GM10248 (cell line): ENCODE measurements at places on chromosomes 7 and 10.
A peak's percentile ranks its signal among the peaks of the same experiment; 100 is the strongest.

GRCh38 chr7:111893190-111893589 is 313.0 kb downstream of the DOCK4 start:
- DNase-seq, result no peak

DNA sequence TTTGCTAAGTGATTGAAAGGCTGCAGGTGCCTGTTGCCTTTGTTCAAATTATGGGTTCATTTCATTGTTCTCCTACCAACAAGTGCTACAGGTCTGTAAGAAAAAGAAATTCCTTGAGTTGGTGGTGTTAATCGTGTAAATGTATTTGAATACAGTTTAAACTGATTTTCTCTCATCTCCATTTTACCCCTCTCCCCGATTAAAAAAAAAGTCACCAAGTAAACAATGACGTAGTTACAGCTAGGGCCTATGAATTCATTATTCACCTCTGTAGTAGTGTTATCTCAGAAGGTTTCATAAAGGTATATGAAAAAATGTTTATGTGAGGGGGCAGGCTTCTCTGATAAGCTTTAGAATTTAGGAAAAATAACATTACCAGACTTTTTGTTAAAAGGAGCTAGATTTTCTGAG is 1.1 kb downstream of the REEP3 start:
- DNase-seq, result peak; percentile 27

GRCh38 chr10:79342295-79342761 is 4.9 kb upstream of the PPIF start:
- DNase-seq, result no peak

DNA sequence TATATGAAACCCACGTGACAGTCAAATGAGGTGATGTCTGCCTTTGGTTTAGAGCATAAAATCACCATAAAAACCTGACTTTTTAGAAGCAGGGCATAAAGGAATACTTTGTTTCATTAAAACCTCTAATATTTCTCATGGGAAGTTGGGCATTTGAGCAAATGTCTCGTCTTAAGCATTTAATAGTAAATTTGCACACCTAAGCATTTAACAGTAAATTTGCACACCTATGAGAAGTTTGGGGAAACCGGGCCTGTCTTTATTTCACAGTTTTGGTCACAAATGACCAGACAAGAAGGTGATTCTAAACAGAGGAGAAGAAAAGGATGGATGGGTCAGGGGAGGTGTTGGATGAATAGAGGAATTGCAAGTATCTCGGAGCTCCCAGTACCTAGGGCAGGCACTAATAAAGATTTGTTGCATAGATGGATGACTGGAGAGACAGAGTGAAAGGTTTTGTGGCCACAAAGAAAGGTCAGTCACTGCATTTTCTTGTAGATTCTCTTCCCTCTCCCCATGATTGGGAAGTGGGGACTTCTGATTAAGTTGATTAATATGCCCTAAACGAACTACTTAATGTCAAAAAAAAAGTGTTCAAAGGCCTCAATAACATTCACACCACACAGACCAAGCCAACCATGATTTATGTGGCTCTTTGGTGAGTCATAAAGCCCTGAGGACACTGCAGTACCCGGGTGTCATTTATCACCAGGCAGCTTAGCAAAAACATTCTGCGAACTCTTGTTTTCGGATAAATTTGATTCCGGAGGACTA is 158.2 kb downstream of the SPAG6 start:
- no peak for DNase-seq

- no peak for DNase-seq
Observed at GRCh38 chr10:9056521-9056920, 1002.0 kb downstream of the GATA3 start.

- DNase-seq, result no peak
Observed at GRCh38 chr7:80303315-80303714, 168.7 kb downstream of the GNAI1 start.

DNA sequence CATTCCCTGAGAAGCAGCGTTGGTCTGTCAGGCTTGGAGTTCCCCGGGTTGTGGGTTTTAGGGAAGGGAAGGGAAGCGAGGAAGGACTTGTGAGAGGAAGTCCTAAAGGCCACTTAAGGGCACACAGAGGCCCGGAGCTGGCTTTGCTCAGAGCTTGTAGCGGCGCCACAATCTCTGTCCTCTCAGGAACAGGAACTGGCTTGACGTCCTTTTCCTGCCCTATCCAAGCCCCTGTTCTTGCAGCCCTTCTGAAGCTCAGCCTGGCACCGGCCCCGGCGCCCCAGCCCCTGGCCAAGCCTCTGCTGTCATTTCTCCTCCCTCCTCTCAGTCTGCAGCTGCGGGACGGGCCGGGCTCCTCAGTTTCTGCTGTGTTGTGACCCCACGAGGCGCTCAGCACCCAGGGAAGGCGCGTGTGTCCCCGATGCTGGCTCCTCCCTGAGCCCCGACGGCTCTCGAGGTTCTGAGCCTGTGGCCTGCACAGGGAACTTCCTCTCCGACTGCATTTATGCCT is at the start of gene GIMAP8:
GIMAP8 (plus strand) TSS at position 140 of the 511 bp plus-strand sequence. CDS start 16,069 bp downstream, outside the sequence.
- DNase-seq, result peak; percentile 50

DNA sequence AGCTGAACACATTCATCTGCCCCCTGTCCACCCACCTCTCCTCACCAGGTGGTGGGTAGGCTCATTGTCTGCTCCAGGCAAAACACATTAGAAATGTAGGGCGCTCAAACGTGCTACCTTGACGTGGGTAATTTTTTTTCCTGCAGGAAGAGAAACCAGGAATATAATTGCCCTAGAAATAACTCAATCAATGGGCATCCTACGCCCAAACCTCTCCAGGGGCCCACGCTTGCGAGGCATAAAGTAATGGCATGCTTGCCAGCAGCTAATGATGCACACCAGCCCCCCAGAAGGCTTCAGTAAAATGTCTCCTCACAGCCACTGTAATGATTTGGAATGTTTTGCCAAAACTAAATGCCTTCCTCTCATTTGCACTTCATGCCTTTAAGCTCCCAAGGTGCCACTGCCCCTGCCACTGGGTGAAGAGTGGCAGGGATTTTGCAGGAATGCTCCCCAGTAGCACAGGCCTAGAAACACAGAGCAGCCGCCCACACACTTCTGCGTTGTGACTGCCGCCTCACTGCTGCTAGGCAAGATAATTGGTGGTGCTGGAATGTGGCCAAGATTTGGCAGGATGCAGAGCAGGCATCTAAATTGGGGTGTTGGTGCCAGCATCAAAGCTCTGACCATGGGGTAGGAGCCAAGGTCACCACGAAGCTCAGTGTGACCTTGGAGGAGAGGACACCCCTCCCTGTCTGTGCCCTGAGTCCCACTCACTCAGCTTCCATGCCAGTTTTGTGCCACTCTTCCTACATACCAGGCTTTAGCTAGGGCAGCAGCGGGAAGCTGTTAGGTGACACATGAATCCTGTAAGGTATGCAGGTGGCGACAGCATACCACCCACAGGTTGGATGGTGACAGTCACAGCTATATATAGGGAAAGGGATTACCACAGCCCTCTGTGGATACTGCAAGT is 48.7 kb upstream of the PPP1R3C start:
- no peak for DNase-seq

GRCh38 chr7:55523366-55523765 is 48.9 kb downstream of the VOPP1 start:
- no peak for DNase-seq

DNA sequence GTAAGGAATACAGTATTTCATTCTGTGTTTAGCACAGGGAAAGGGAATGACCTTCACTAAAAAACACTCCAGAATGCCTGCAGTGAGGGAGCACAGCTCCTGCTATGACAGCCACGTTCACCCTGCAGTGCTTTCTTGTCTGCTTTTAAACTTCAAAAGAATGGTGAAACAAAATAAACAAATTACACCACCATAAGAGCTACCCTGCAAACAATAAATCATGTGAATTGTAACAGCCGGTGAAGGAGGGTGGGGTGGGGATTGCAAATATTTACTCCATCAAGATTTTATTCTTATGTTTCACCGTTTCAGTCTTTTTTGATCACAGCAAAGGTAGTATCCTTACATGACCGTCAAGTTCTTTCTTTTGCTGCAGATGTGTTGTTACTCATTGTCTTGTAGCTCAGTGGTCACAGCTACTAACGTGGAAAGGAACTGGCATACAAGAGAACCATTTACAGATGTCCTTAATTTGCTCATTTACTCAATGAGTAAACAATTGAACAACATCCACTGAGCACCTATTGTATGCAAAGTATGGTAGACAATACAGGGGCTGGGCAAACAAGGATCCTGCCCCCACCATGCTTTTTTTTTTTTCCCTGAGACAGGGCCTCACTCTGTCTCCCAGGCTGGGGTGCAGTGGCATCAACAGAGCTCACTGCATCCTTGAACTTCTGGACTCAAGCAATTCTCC is 4.1 kb upstream of the CHN2 start:
- no peak for DNase-seq

GRCh38 chr7:35646289-35647023 is 48.5 kb downstream of the HERPUD2 start:
- no peak for DNase-seq

- no peak for DNase-seq
Observed at GRCh38 chr10:33478675-33479125, 144.2 kb upstream of the NRP1 start.

DNA sequence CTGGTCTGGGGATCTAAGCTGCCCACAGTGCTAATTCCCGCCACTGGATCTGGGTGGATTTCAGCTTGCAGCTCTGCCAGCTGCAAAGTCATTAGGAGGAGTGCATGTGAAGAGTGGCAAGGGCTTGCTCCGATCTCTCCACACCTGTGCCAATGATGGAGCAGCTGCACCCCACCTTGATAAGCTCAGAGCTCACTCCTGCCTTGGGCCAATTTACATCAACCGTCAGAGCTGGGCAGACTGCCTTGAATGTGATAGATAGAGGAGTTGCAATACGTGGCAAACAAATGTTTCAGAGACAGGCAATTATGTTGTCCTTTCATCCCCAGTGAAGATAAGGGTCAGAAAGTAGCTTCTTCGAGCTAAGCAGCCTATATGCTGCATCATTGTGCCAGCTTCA is 379.9 kb downstream of the SH2D4B start:
- DNase-seq, result no peak

DNA sequence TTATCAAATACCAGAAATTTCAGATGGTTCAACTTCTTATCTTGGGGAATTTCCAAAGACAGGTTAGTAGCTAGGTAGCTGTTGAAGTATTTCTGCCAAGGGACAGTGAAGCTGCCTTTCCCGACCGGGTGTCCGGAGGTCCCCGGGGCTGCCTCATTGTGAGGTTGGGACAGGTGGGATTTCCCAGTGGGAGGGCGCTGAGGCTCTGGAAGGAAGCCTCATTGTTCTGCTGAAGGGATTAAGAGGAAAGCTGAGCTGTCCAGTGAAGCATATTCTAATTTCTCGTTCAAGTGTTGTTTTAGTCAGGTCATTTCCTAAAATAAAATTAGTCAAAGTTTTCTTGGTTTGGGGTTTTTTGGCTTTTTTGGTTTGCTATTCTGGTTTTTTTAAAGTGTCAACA is 244.2 kb downstream of the MGMT start:
- DNase-seq, result no peak

DNA sequence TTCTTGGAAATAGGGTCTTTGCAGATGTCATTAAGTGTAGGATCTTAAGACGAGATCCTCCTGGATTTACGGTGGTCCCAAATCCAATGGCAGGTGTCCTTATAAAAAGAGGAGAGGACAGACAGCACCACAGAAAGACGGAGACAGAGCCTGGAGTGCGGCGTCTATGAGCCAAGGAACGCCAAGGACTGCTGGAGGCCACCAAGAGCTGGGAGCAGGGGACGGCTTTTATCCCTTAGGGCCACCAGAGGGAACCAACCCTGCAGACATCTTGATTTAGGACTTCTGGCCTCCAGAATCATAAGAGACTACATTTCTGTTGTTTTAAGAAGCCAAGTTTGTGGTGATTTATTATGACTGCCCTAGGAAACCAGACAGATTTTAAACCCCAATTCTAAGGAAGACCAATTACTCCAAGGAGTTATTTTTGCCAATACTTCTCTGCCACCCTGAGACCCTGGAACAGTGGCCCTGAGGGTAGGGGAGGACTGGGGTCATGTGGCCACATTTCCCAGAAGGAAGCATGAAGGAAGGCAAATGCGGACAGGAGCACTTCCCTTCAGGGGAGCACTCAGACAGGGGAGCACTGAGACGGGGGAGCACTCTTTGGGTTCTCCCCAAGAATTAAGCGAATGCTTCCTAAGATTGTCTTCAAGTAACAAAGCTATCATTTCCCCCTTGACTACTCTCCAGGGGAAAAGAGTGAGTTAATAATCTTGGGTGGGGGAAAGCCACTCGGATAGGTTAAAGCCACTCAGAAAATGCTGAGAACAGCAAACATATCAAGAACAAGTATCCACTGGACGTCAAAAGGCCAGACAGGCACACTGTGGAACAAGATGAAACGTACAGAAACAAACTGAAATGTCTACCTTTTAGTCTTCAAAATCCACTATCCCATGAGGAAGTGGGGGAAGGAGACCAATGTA is 67.5 kb downstream of the CHST15 start:
- DNase-seq, result no peak

- DNase-seq, result no peak
Observed at GRCh38 chr10:27998954-27999275, at the start of gene ODAD2. Gene ODAD2, minus strand, starts transcription at chr10:27999079. Its CDS starts 3,937 bp downstream, at chr10:27995142.

DNA sequence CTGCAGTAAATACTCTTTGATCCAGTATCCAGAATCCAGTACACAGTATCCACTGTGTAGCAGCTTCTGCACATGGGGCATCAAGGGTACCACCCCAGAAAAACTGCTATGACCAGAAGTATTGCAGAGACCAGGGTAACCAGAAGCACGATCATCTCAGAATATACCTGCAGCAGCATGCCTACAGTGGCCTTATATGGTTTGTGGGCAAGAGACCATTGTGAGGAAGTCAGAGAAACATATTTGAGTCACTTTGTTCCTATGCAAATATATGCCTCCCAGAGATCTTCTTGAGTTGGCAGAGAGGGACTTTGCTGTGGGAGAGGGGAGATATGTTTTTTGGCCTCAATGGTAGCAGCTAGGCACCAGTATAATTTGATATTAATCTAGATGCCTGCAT is 206.4 kb upstream of the LRRTM3 start:
- DNase-seq, result no peak

DNA sequence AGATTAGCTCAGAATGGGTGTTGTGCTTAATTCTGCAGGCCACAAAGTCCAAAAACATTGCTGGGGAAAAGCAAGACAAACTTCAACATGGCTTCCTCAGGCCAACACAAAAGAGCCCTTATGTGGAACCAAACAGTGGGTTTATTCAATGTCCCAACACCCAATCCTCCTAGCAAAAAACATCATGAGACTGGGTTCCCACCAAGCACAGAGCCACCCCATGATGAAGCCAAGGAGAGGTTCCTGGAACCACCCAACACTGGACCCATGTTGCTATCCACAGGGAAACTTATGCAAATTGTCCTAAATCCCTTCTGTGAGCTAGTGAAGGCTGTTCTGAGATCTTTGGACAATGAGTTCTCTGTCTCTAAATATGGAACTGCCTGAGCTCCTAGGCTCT is 24.0 kb downstream of the SLC25A13 start:
- no peak for DNase-seq

- no peak for DNase-seq
Observed at GRCh38 chr10:122050311-122050710, 61.3 kb downstream of the TACC2 start.

- DNase-seq, result no peak
Observed at GRCh38 chr7:98223351-98223897, 12.2 kb downstream of the BHLHA15 start.

DNA sequence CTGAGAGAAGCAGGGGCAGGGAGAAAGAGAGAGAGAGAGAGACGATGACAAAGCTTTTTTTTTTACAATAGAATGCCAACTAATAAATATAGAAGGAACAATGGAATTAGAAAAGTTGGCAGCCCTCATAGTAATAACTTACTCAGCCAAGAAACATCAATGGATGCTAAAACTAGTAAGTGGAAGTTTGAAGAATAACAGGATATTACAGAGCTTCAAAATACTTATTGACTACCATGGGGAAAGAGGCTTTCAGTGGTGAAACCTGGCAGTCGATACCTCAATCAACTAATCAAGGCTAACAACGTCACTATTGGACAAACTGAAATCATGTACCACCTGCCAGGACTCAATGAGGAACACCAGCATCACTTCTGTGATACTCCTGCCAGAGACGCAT is 100.5 kb upstream of the LRRC4 start:
- DNase-seq, result no peak
